Cardiac fibroblast (primary cell): ENCODE measurements at places on chromosomes 7 and 10.

GRCh38 chr7:130363026-130363847 lies 17.1 kb upstream of the CPA1 start:
- peak; percentile 89 for DNase-seq

GRCh38 chr10:73517166-73517888 lies 21.5 kb upstream of the PPP3CB start:
- DNase-seq, result peak; percentile 33

- no peak for DNase-seq
Observed at GRCh38 chr7:133529861-133530260, 277.0 kb downstream of the EXOC4 start.

- DNase-seq, result no peak
Observed at GRCh38 chr7:4006687-4007086, 675.4 kb upstream of the FOXK1 start.

- DNase-seq, result no peak
Observed at GRCh38 chr7:74502216-74502891, 48.6 kb downstream of the GTF2IRD1 start.
